Colonic mucosa (tissue), 4 donors: ENCODE measurements at places on chromosomes 2 and 18.

DNA sequence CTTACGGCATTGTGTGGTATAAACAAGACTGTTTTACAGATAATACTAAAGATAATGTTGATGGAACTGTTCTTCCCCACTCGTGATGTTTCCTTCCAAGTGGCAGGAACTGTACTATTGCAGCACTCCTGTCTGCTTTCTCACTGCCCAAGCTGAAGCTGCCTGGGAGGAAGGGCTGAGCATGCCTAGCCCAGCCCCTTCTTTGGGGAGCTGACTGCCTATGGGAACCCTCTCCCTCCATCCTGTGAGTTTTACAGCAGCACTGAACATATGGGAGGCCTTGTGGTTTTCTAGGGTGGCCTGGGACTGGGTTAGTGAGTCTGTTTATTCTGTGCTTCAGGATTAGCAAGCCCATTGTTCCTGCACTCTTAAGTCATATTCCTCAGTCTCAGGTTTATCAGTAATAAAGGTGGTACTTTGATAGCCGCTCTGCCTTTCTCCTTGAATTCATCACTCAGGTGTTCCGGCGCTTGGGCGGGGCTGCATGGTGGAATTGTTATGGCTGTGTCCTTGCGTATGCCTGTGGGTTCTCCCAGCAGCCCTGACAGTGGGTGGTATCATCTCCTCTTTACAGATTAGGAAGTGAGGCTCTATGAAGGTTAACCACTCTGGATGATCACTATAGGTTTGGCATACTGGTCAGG lies 379.7 kb downstream of the PTPRM start:
- peak overlapping the region; percentile 66 for H3K27ac ChIP-seq
- H3K27me3 ChIP-seq, result no peaks in the 10 kb centered on the region
- H3K36me3 ChIP-seq, result no peaks in the 10 kb centered on the region
- peak; percentile 44 for DNase-seq

- no peaks in the 10 kb centered on the region for H3K36me3 ChIP-seq
- peak; percentile 39 for DNase-seq
- H3K4me3 ChIP-seq, result no peak overlapping the region
- peaks cover 4% of the 10 kb centered on the region for H3K4me1 ChIP-seq
- H3K27me3 ChIP-seq, result no peaks in the 10 kb centered on the region
- H3K27ac ChIP-seq, result peak overlapping the region; percentile 53
Observed at GRCh38 chr2:45960057-45960863, 308.8 kb downstream of the PRKCE start.

- H3K27me3 ChIP-seq, result no peaks in the 10 kb centered on the region
- H3K4me1 ChIP-seq, result no peaks in the 10 kb centered on the region
- no peaks in the 10 kb centered on the region for H3K36me3 ChIP-seq
- DNase-seq, result no peak
- H3K27ac ChIP-seq, result no peak overlapping the region
Observed at GRCh38 chr2:29323961-29324360, 208.7 kb downstream of the CLIP4 start.

GRCh38 chr2:38000485-38001222 lies 75.3 kb downstream of the CYP1B1 start:
- H3K4me3 ChIP-seq, result no peak overlapping the region
- H3K4me1 ChIP-seq, result no peaks in the 10 kb centered on the region
- no peak for DNase-seq
- H3K27me3 ChIP-seq, result no peaks in the 10 kb centered on the region
- H3K36me3 ChIP-seq, result no peaks in the 10 kb centered on the region
- no peak overlapping the region for H3K27ac ChIP-seq

DNA sequence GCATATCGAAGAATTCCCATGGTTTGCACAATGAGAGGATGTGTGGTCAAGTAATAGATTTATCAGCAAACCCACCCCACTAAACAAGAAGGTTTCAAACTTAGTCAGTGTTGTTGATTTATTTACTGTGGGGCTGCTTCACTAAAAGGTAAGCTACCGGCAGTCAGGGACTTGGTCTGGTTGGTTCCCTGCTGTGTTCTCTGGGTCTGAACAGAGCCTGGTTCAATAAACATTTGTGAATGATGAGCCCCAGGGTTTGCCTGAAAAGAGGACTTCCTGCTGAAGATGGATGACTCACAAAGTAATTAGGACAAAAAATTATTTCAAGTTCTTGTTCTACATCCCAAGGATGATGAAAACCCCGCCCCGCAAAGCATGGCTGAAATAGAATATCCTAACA lies 108.3 kb downstream of the SPP2 start:
- H3K4me3 ChIP-seq, result no peak overlapping the region
- no peak overlapping the region for H3K27ac ChIP-seq
- H3K27me3 ChIP-seq, result no peaks in the 10 kb centered on the region
- H3K4me1 ChIP-seq, result no peaks in the 10 kb centered on the region
- DNase-seq, result no peak

GRCh38 chr2:37529830-37530415 lies 141.5 kb downstream of the CDC42EP3 start:
- no peak overlapping the region for H3K4me3 ChIP-seq
- no peaks in the 10 kb centered on the region for H3K36me3 ChIP-seq
- H3K27me3 ChIP-seq, result no peaks in the 10 kb centered on the region
- no peaks in the 10 kb centered on the region for H3K4me1 ChIP-seq

- no peak overlapping the region for H3K27ac ChIP-seq
- no peaks in the 10 kb centered on the region for H3K27me3 ChIP-seq
- H3K4me1 ChIP-seq, result no peaks in the 10 kb centered on the region
- no peak for DNase-seq
- H3K4me3 ChIP-seq, result no peak overlapping the region
- no peaks in the 10 kb centered on the region for H3K36me3 ChIP-seq
Observed at GRCh38 chr2:238095143-238095542, 5.0 kb upstream of the ESPNL start.

GRCh38 chr2:38442643-38443541 lies 65.8 kb upstream of the ATL2 start:
- H3K27ac ChIP-seq, result no peak overlapping the region
- DNase-seq, result no peak
- H3K4me3 ChIP-seq, result no peak overlapping the region
- no peaks in the 10 kb centered on the region for H3K36me3 ChIP-seq

DNA sequence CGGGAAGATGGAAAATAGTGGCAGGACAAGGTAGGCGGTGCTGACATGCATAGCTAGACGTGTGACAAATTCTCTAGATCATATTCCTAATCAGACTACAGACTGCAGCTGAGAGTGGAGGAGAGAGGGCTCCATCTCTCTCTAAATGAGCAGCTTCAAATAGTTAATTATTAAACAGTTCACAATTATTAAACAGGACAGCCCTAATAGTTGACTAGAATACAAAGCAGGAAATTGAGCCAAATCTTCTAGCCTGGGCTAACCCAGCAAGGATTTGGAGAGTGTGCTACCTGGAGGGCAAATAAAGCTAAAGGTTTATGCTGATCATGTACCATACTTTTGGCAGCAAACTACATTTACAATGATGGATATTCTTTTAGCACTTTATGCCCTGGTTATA lies 54.4 kb upstream of the CWC22 start:
- H3K4me3 ChIP-seq, result no peak overlapping the region
- H3K27ac ChIP-seq, result no peak overlapping the region
- DNase-seq, result no peak
- no peaks in the 10 kb centered on the region for H3K36me3 ChIP-seq

DNA sequence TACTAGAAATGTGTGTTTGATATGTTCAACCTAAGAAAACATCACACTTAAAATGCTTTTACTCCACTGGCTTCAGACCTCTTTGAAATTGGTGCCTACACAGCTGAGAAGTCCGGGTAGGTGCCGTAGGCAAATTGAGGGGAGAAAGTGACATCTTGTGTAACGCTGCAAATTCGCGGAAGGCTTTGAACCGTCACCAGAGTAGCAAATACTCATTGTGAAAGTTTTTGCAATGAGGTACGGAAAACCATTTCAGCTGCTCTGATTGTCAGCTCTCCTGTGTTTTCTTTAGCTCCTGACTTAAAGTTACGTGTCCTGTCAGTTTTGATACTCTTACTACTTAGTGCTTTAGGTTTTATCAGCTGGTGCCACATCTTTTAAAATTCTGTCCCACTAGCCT lies 224.5 kb downstream of the FAM210A start:
- DNase-seq, result no peak
- no peaks in the 10 kb centered on the region for H3K36me3 ChIP-seq
- H3K27ac ChIP-seq, result no peak overlapping the region
- H3K27me3 ChIP-seq, result no peaks in the 10 kb centered on the region

DNA sequence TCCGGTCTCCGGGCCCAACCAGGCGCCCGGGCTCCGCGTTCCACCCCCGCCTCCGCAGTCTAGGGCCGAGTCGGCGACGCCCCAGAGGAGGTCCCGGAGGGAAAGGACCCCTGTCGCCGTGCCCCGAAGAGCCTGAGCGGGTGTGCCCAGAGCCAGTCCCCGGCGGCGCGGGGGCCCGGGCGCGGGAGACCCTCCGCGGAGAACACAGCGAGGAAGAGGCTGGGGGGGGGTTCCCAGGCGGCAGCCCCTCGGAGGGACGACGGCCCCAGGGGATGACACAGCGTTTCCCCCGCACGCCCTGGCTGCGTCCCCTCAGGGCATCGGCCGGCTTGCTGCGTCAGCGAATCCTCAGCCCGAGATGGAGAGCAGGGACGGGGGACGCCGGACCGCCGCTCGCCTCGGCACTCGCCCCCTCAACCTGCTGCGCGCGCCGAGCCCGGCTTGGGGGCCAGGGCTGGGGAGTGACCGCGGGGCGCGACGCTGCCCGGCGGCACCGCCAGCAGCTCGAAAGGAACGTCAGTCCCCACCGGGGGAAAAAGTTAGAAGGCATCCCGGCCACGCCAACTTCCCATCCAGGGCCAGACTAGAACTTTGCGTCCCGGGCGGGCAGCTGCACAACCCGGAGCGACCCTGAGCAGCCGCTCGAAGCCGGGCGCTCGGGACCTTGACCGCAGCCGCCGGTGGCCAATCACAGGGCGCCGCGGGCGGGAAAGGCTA lies 711 bp downstream of the SFXN5 start:
- peaks cover 3% of the 10 kb centered on the region for H3K4me1 ChIP-seq
- no peaks in the 10 kb centered on the region for H3K36me3 ChIP-seq
- H3K27ac ChIP-seq, result peak overlapping the region; percentile 93
- DNase-seq, result peak; percentile 40
- H3K4me3 ChIP-seq, result peak overlapping the region; percentile 83
- no peaks in the 10 kb centered on the region for H3K27me3 ChIP-seq

GRCh38 chr18:9147440-9148202 lies 11.0 kb downstream of the ANKRD12 start:
- H3K4me1 ChIP-seq, result peaks cover 5% of the 10 kb centered on the region
- peak overlapping the region; percentile 13 for H3K27ac ChIP-seq
- no peaks in the 10 kb centered on the region for H3K36me3 ChIP-seq
- H3K27me3 ChIP-seq, result no peaks in the 10 kb centered on the region

- no peak for DNase-seq
- no peaks in the 10 kb centered on the region for H3K27me3 ChIP-seq
Observed at GRCh38 chr2:88307817-88308216, 137.7 kb downstream of the THNSL2 start.

- H3K27ac ChIP-seq, result no peak overlapping the region
- DNase-seq, result no peak
Observed at GRCh38 chr2:57880446-57880845, 166.2 kb upstream of the VRK2 start.

- no peak for DNase-seq
- no peaks in the 10 kb centered on the region for H3K4me1 ChIP-seq
- H3K36me3 ChIP-seq, result no peaks in the 10 kb centered on the region
- H3K4me3 ChIP-seq, result no peak overlapping the region
- H3K27ac ChIP-seq, result no peak overlapping the region
Observed at GRCh38 chr2:9967053-9967775, 15.7 kb downstream of the GRHL1 start.

DNA sequence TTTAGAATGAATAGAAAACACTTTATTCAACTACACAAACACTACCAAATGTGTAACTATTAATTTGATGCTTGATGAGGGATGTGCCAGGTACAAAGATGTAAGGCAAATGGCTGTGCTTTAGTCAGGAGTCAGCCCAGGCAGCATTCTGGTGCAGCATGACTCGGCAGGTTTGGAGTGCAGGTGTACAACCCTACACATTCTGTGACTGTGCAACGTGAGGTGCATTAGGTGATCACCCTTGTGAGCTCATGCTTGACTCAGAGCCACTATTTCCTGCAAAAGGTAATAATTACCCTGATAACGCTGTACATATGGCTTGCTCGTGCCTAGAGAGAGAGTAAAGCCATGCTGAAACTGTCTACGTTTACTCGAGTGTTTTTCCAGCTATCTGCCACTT lies 288.7 kb upstream of the DSEL start:
- DNase-seq, result no peak
- H3K27me3 ChIP-seq, result no peaks in the 10 kb centered on the region
- no peaks in the 10 kb centered on the region for H3K4me1 ChIP-seq

DNA sequence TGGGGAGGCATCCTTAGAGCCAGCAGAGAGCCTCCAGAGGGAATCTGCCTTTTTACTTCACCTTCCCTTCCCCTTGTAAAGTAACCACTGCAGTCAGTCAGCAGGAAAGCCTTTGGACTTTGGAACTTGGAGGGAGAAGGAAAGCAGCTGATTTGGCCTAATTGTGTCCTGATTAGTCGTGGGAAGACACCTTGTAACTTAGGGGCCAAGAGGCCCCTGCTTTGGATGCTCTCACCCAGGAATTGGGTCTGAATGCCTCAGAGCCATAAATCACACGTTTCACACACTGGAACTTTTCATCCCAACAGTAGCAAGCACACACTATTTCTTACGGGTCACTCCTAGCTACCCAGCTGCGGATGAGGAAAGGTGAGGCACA lies 81.0 kb upstream of the PPM1B start:
- no peaks in the 10 kb centered on the region for H3K36me3 ChIP-seq
- H3K4me1 ChIP-seq, result no peaks in the 10 kb centered on the region
- peak overlapping the region; percentile 28 for H3K27ac ChIP-seq

- H3K36me3 ChIP-seq, result no peaks in the 10 kb centered on the region
- no peaks in the 10 kb centered on the region for H3K27me3 ChIP-seq
- H3K4me1 ChIP-seq, result no peaks in the 10 kb centered on the region
- DNase-seq, result no peak
Observed at GRCh38 chr2:137879121-137879520, 85.2 kb upstream of the HNMT start.

GRCh38 chr2:138846216-138846821 lies 66.1 kb upstream of the NXPH2 start:
- no peaks in the 10 kb centered on the region for H3K36me3 ChIP-seq
- H3K27ac ChIP-seq, result no peak overlapping the region
- no peaks in the 10 kb centered on the region for H3K27me3 ChIP-seq
- H3K4me3 ChIP-seq, result no peak overlapping the region
- no peak for DNase-seq

DNA sequence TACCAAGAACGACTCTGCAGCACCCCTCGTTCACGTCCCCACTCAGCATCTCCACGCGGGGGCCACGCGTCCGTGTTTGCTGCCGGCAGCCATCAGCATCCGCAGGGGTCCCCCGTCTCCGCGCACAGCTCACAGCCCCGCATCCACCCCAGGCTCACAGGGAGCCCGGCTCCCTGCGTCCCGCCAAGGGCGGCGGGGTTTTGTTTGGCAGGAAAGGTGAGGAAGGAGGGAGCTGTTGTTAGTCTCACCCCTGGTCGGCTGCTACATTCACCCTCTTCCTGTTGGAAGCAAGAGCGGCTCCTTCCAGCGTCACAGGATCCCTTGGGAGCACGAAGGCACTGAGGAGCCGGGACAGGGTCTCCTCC lies 131.0 kb upstream of the CTDP1 start:
- no peaks in the 10 kb centered on the region for H3K4me1 ChIP-seq
- no peak overlapping the region for H3K4me3 ChIP-seq
- no peak overlapping the region for H3K27ac ChIP-seq
- H3K36me3 ChIP-seq, result no peaks in the 10 kb centered on the region
- no peaks in the 10 kb centered on the region for H3K27me3 ChIP-seq

- no peak overlapping the region for H3K27ac ChIP-seq
- H3K27me3 ChIP-seq, result no peaks in the 10 kb centered on the region
- H3K4me1 ChIP-seq, result no peaks in the 10 kb centered on the region
- no peak overlapping the region for H3K4me3 ChIP-seq
Observed at GRCh38 chr18:45373286-45373880, 241.9 kb upstream of the SLC14A2 start.
